ENCODE measurements at places on chromosomes 2 and 18.

- DNase-seq, result no peak
Observed at GRCh38 chr2:11491348-11491933, 25.5 kb upstream of the E2F6 start.

DNA sequence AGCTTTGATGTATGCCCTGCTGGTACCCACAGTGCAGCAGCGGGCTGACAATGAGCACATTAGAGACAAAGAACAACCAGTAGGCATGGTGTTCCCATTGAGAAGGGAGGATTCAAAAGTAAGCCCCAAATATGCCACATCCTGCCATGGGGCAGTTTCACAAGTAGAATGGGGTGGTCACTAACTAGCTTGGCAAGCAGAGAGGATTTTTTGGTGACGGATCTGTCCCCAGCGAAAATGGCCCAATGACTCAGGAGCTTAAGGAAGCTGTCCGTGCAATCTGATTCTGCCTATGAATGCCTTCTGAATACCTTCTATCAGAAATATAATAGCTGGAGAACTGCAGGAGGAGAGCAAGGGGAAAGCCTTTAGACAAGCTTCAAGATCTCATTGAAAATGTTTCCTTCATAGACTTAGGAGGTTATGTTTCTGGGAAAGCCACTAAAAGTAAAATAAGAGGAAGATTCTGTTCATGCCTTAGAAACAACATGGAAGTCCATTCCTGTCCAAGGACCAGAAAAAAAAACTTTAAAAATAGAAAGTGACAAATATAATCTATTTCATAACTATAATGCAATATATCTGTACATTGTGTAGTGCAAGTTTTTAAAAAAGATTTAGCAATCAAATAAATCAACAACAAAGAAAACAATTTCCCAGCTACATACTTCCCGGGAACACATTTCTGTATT is 117.5 kb upstream of the SLC14A2 start:
- DNase-seq, result no peak

DNA sequence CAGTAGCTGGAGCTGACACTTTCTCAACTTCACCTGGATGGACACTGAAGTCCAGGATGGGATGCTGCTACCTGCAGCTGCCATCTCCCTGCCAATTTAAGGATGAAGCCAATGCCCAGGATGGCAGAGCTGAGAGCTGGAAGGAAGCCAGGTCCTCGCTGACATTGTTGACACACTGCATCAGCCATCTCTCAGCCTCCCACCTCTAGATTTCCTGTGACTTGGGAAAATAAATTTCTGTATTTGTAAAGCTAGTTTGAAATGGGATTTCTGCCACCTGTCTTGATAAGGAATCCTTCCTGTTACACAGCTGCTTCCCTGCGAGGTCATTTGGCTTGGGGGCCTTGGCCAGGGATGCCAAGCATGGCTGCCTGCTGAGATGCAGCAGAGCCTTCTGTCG is 43.5 kb downstream of the KCTD1 start:
- DNase-seq, result no peak

GRCh38 chr2:151946899-151947812 is 118.9 kb upstream of the ARL5A start:
- DNase-seq, result peak; percentile 20

GRCh38 chr2:120699292-120699691 is 36.4 kb upstream of the GLI2 start:
- DNase-seq, result no peak

DNA sequence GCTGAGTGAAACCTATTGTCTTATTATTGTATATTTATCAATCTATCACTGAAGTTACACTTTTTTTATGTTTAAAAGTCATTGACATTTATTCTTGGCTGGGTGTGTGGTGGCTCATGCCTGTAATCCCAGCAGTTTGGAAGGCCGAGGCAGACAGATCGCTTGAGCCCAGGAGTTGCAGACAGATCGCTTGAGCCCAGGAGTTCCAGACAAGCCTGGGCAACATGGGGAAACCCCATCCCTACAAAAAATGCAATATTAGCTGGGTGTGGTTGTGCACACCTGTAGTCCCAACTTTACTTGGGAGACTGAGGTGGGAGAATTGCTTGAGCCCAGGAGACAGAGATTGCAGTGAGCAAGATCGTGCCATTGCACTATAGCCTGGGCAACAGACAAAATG is 97.8 kb downstream of the EPC2 start:
- no peak for DNase-seq

GRCh38 chr2:106096299-106097037 is 97.6 kb downstream of the UXS1 start:
- DNase-seq, result no peak

DNA sequence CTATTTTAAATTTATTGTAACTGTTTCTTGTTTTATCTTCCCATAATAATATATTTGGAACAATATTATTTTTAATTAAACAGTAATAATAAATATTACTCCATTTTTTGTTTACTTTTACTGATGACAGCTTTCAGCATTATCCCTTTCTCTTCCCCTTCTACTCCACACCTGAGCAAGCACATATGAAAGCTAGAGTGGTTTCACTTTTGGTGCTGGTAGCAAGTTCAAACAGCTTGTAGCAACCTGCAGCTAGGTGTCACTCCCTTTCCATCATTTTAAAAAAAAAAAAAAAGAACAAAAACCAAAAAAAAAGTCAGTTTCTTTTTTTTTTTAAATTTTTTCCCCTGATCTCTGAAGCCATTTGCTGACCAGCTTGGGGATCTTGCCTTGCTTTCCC is 801.8 kb downstream of the CCDC85A start:
- no peak for DNase-seq

DNA sequence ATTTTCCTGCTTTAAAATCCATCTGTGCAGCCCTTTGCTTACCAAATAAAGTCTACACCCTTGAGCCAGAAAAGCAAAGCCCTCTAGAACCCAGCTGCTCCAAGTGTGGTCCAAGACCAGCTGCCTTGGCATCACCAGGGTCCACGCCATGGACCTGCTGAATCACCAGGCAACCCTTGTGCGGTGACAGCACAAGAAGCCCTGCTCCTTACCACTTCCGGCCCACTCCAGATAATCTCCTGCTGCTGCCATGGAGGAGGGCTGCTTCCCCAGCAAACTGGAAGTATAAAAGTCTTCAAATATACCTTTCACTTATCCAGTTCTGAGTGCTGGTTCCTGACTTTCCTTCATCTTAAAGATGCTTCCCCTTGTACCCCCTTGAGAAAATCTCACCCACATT is 106.0 kb upstream of the PKDCC start:
- no peak for DNase-seq

GRCh38 chr2:107013884-107014283 is 127.9 kb upstream of the ST6GAL2 start:
- no peak for DNase-seq

DNA sequence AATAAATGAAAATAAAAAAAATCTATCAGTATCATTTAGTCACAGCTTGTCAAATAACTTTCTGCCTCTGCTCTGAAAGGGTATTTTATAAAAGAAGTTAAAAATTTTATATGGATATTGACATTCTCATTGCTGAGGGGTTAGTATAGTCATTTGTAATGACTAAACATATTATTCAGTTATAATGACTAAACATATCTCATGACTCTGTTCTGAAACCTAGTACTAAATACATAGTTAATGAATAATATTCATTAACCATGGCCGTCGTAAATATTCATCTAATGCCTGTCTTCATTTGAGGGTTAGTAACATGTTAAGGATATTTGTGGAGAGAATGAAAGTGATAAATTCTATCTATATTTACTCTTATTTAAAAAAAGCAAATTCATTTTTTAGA is 69.1 kb upstream of the MAP4K3 start:
- DNase-seq, result no peak

GRCh38 chr2:59191781-59192180 is 950.7 kb upstream of the FANCL start:
- no peak for DNase-seq

DNA sequence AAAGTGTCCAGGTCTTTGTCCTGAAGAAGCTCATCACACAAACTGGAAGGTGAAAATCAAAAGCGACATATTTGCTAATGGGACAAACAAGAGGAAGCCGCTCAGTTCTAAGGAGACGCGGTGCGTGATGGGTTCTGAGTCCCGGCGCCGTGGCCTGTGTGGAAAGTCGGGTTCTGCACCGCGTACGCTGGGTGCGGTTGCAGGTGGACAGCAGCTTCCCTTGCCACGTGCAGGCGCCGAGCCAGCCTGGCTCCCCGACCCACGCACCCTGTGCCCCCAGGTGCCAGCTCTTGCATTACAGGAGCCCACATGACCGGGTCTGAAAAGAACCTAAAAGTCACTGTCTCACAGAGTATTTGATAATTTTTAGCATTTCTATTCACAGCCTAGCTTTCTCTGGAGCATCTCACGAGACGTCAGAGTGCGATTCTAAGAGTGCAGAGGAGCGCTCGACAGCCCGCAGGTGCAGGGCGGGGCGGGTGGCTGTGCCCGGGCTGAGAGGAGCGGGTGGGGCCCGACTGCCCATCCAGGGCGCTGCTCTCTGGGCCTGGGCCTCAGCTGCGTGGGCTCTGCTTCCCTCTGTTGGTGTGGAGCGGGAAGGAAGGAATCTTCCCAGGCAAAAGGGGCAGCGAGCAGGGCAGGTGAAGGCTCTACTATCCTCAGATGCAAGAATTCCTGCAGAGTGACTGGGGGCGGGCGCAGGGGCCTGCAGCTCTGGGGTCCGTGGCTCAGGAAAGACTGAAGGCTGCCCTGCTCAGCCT is 39.4 kb downstream of the MYT1L start:
- DNase-seq, result no peak

DNA sequence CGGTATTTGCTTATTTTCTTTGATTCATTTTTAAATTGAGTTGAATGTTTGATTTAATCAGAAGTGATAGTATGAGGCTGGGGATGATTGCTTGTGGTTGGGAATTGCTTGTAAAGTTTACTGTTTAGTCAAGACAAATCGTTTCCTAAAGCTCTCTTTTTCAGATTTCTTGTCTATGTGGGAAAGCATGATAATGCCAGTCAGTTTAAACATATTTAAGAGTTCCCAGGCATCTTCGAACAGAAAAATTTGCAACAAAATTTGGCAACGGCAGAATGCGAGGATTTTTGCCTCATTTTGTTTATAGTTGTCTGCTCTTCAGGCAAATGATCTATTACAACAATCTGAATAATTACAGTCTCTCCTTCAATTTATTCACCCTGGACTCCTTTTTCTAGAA is 22.5 kb downstream of the EPAS1 start:
- no peak for DNase-seq

DNA sequence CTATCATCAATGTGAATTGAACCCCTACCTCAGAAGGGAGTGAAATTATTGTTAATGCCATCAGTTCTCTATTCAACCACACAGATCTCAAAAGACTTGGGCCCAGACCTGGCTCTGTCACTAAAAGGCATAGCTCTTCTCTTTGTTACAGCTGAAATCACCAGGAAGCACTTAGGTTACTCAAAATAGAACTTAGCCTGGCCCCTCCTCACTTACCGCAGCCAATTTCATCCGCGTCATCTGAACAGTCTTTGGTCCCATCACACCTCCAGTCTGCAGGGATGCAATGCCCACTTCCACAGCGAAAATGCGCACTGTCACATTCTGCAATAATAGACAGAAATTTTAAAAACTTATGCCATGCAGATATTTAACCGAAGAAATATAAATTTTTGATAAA is 41.8 kb downstream of the LRP2 start:
- no peak for DNase-seq

- no peak for DNase-seq
Observed at GRCh38 chr18:31679133-31679742, 5.1 kb downstream of the B4GALT6 start.

DNA sequence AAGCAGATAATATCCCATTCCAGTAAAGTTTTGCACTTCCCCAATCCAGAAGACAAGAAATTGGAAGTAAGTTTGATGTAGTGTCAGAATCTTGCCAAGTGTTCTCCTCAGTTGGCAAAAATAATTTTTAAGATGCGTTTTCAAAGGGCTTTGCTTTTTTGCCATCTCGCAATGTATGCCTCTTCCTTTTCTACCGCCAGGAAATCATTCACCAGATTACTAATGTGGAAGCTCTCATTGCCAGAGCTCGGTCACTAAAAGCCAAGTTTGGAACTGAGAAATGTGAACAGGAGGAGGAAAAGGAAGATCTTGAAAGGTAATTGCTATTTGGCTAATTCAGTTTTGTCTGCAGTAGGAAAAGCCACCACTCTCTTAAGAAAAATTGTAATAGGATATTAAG is 110.7 kb downstream of the RAB3GAP1 start:
- DNase-seq, result no peak

DNA sequence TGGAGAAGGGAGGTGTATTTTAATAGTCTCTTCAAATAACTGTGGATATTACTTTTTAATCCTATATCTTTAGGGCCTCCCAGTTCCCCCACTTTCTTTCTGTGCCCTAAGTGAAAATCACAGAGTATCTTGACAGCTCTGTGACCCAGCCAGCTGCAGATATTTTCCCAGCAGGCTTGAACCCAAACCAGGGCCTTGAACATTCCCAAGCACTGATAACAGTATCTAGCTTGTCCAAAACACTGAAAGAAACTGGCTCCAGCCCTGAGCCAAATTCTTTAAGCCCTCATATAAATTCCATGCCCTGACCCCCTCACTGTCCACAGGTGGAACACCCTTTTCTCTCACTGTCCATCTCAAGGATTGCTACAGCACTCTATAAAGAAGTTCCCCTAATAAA is 388.1 kb upstream of the CHAC2 start:
- DNase-seq, result no peak
